ENCODE measurements at places on chromosomes 3 and 15.
A peak's percentile ranks its signal among the peaks of the same experiment; 100 is the strongest.

GRCh38 chr15:92971081-92971480 lies 71.0 kb downstream of the CHD2 start:
- no peak for DNase-seq

GRCh38 chr3:179882292-179882691 lies 154.4 kb downstream of the PEX5L start:
- no peak for DNase-seq

GRCh38 chr3:71087143-71088018 lies 496.1 kb downstream of the FOXP1 start:
- peak; percentile 81 for DNase-seq

GRCh38 chr3:49016414-49017228 lies 1.8 kb downstream of the DALRD3 start:
- no peak for DNase-seq

DNA sequence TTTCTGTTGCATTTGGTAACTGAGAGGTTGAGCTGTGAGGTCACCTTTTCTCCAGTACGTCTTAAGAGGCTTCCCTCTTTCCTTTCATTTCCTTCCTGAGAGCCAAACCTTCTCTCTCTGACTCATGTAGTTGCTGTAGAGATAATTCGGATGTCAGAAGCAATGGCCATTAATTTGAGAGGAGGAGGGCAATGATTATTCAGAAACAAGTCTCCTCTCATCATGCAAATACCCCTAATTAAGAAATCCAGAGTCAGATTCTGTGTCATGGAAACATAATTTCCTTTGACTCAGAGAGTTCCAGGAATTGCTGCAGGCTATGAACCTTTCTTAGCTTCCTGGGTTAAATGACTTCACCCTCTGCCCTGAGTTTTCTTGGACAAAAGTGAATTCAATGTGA lies 59.0 kb upstream of the GSK3B start:
- DNase-seq, result peak; percentile 93

GRCh38 chr3:152942366-152942765 lies 107.4 kb downstream of the P2RY1 start:
- DNase-seq, result peak; percentile 23

- no peak for DNase-seq
These were observed 37.3 kb downstream of the TMOD3 start for GRCh38 chr15:51866751-51867150.

GRCh38 chr15:50773389-50773788 lies 7.9 kb upstream of the SPPL2A start:
- no peak for DNase-seq

GRCh38 chr15:35134299-35134698 lies 49.2 kb upstream of the NANOGP8 start:
- DNase-seq, result no peak

DNA sequence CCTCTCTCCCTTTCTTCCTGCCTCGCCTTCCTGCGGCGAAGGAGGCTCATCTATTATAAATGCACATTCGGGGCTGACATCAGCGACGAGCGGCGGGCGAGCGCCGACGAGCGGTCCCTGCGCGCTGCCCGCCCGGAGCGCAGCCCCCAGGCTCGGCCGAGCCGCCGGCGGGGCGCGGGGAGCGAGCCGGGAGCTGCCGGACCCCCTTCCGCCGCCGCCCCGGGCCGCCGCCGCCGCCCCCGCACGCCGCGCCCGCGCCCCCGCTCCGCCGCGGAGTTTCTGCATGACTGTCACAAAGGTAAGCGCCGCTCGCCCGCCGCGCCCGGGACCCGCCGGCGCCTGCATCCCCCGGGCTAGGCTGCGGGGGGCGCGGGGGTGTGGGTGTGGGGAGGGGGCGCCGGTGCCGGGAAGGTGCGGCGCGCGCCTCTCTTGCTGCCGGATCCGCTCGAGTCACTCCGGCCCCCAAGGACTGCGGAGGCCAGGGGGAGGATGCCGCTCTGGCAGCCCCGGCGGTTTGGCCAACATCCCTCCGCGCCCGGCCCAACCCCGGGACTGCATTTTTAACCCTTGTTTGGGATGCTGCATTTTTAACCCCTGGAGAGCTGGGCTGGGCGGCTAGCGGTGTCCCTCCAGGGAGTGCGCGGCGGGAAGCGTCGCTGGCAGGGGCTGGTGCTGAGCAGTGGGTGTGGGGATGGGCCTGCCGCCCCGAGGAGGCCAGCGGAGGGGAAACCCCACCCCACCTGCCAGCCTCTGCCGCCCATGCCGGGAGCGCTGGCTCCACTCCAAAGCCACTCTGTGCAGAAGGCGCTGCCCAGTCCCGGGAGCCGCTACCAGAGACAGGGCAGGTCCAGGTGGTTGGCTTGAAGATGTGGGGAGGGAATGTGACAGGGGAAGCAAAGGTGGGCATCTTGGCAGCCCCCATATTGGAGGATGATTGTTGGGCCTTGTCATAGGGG lies at the start of gene CORO2B:
CORO2B (plus strand) TSS at position 14 of the 956 bp plus-strand sequence; CDS start at position 284, 270 bp downstream.
- peak; percentile 48 for DNase-seq

DNA sequence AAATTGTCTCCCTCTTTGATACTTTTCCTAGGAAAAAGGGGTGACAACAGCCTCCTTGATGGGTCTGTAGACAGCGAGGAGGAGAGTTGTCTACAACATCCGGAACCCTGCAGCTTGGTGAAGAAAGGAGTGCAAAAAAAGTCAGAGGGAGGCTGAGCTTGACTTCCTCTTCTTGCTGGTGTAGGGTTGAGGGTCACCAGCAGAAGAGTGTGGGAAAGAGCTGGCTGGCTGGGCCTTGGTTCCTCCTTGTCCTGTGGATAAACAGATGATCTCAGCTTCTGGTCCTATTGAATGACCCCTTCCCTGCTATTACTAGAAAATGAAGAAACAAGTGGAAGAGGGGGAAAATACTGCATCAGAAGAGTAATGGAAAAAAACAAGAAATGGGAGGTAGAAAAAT lies 20.4 kb downstream of the SLC7A14 start:
- peak; percentile 67 for DNase-seq

DNA sequence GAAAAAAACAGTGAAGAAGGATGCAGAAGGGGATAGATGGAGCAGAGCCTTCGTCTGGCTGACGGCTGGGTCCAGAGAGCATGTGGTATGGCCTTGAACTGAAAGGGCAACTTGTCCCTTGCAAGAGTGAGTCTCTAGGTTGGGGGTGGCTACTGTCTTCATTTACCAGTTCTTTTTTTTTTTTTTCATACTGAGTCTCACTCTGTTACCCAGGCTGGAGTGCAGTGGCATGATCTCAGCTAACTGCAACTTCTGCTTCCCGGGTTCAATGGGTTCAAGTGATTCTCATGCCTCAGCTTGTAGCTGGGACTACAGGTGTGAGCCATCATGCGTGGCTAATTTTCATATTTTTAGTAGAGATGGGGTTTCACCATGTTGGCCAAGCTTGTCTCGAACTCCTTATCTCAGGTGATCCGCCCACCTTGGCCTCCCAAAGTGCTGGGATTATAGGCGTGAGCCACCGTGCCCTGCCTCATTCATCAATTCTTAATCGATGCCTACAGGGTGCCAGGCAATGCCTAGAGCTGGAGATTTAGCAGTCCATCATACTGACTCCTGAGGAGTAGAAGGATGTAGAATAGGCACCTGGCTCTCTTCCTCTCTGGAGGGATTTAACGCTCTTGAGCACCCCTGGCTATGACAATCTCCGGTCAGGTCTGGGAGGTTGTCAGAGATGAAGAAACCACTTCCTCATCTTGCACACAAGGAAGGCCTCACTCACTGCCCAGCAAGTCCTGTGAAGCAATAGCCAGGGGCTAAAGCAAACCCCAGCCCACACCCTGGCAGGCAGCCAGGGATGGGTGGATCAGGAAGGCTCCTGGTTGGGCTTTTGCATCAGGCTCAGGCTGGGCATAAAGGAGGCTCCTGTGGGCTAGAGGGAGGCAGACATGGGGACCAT lies at the start of gene CAMP:
CAMP (plus strand) TSS at position 880 of the 898 bp plus-strand sequence; CDS start at position 897, 17 bp downstream.
- peak; percentile 33 for DNase-seq

GRCh38 chr3:159616234-159616825 lies 372.3 kb upstream of the IL12A start:
- DNase-seq, result peak; percentile 63

DNA sequence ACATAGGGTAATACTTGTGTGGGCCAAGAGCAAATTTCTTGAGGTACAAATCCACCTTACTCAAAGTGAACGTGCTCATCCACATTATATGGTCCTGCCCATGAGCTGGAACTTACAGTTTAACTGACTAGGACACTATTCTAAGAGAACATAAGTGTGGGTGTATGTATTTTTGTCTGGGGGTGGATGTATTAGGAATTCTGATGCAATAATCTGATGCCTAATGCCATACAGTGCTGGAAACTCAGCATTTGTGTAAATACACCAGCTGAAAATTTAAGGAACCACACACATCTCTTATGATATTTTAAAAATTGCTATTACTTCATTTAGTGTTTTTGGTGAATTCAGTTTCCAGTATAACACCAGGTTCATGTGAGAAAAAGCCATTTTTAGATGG lies 1350.7 kb downstream of the ZPLD1 start:
- DNase-seq, result no peak

DNA sequence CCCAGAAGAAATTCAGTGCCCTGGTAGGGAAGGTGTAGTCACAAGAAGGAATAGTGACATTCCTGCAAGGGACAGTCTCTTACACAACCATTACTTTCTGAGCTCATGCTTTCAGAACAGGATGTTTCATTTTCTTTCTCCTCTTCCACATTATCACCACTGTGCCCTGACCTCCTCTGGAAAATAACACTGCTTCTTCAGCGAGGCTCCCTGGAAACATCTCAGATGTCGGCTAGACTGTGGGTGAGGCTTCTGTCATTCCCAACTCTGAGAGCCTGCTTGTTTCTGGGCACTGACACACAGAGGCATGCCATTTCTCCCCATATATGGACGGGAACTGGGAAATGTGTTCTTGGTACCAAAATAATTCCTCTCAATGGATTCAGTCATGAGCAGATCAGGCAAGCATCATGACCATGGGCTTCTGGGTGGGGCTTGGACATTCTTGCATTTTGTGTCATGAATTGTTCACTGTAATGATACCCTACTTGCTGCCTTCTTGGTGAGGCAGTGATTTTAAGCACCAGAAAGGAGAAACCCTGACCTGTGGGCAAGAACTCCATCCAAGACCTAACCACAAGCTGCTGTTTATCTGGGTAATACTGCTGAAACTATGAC lies 14.3 kb upstream of the TNFAIP8L3 start:
- peak; percentile 30 for DNase-seq

- no peak for DNase-seq
These were observed 3.0 kb downstream of the DUT start for GRCh38 chr15:48334260-48334659.

DNA sequence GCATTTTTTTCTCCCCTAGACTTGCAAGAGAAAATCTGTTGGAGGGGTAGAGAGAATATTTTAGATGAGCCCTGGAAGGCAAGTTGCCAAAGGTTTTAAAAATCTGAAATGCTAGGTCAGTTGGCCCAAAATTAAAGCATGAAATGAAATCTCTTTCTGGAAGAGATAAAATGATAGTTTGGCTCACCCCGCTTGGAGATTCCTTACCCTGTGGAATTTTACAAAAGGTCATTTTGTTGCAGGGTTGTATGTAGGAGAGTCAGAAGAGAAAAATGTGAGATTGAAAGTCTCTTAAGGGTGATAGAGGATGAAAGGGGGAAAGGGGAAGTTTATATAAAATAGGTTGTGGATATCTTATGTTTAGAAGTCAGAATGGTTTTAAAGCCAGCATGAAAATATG lies 277.8 kb downstream of the CD47 start:
- no peak for DNase-seq

Measured in mesenchymal stem cell (in vitro differentiated cells and primary cell).